ENCODE measurements at places on chromosomes 2 and 18. TPM values are rescaled to one million over a fixed set of nuclear protein-coding genes. Genes with fewer than 3 reads are reported as not detected.
A peak's percentile ranks its signal among the peaks of the same experiment; 100 is the strongest.

GRCh38 chr2:64650296-64650695, 3.4 kb downstream of the SERTAD2 start:
- no peak for DNase-seq

DNA sequence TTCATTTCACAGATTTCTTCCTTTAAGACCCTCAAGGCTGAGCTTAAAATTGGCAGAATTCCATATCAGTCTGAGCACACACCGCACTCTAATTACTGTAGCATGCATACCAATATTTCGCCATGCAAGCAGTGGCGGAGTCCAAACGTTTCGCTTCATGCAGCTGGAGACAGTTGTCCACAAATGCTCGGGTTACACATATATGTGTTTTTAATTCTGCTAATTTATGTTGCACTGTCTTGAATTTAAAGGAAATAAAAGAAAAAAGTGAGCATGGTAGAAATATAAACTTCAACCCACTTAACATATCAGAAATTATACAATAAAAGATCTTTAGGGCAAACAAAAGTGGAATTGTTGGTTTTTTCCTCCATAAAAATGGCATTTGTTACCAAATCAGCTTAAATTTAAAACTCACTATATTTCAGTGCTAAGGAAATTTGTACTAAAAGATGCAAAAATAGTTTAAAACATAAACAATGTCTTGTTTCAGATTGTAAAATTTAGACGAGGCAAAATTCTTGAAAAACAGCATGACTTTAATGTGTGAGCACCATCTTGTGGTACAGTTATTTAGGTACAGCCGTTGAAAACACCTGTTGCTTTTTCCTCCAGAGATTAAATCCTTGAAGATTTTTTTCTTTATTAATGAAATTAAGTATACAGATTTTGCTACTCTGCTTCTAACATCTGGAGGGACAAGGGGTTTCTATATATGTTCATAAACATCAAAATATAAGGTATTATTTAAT, 24.1 kb upstream of the KANSL1L start:
- no peak for DNase-seq

DNA sequence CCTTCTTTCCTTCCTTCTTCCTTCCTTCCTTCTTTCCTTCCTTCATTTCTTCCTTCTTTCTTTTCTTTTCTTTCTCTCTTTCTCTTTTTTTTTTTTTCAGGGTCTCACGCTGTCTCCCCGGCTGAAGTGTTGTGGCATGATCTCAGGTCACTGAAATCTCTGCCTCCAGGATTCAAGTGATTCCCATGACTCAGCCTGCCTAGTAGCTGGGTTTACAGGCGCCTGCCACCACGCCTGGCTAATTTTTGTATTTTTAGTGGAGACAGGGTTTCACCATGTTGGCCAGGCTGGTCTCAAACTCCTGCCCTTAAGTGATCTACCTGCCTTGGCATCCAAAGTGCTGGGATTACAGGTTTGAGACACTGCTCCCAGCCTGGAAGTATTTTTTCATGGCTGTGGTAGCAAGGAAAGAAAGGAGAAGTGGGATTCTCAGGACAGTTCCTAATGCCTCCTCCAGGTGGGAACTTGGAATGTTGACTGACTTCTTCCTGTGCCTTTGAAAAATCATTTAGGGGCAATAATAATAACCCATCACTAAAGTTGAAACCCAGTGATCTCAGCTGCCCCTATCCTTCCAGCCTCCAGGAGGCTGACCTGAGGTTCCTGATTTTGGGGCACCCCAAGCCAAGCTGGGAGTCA, 89.3 kb upstream of the CELF4 start:
- no peak for DNase-seq

- DNase-seq, result peak; percentile 9
Observed at GRCh38 chr18:3525870-3526420, 76.0 kb downstream of the TGIF1 start.

DNA sequence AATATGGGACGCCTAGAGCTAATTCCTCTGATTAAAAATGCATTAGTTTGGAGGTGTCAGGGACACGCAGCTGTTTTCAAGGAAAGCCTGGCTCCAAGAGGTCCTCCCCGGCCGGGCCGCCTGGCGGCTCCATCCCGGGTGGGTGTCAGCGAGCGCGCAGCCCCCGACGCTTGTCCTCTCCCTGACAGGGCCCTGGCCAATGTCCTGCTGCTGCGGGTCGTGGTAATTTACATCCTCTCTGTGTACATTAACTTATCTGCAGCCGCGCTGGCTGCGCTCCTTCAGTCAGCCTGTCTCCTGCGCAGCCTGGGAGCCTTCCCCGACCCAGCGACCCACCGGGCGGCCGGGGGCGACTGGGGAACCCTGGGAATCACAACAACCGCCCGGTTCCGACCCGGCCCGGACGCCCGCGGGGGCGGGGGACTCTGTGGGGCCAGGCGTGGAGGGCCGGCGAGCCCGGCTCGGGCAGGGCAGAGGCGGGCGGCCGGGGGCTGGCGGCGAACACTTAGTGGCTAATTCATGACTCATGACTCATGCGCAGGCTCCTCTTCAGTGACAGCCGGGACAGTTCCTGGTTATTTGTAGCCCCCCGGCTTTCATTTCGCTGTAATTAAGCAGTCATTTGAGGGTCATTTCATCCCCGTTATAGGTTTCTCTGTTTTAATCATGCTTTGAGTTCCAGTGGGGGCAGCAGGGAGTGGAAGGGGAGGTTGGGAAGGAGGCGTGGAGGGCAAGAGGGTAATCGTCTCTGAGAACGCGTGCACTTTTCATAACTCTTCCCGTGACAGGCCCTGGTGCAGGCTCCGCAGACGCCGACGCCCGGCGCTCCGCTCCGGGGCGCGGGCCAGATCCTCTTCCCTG, 141.9 kb upstream of the CTAGE1 start:
- no peak for DNase-seq

The TNS1 gene
- total RNA-seq, result 1.2 TPM

The RUFY4 gene
- total RNA-seq, result 0.38 TPM

The DNPEP gene
- total RNA-seq, result 221 TPM
